ENCODE measurements at places on chromosomes 2 and 18.

DNA sequence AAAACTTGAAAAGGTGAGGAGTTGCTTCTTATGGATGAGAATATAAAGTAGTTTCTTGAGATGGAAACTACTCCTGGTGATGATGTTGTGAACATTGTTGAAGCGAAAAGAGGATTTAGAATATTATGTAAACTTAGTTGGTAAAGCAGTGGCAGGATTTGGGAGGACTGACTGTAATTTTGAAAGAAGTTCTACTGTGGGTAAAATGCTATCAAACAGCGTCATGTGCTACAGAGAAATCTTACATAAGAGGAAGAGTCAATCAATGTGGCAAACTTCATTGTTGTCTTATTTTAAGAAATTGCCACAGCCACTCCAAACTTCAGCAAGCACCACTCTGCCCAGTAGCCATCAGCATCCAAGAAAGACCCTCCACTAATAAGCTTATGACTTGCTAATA lies 112.9 kb upstream of the ZEB2 start:
- DNase-seq: no peak

DNA sequence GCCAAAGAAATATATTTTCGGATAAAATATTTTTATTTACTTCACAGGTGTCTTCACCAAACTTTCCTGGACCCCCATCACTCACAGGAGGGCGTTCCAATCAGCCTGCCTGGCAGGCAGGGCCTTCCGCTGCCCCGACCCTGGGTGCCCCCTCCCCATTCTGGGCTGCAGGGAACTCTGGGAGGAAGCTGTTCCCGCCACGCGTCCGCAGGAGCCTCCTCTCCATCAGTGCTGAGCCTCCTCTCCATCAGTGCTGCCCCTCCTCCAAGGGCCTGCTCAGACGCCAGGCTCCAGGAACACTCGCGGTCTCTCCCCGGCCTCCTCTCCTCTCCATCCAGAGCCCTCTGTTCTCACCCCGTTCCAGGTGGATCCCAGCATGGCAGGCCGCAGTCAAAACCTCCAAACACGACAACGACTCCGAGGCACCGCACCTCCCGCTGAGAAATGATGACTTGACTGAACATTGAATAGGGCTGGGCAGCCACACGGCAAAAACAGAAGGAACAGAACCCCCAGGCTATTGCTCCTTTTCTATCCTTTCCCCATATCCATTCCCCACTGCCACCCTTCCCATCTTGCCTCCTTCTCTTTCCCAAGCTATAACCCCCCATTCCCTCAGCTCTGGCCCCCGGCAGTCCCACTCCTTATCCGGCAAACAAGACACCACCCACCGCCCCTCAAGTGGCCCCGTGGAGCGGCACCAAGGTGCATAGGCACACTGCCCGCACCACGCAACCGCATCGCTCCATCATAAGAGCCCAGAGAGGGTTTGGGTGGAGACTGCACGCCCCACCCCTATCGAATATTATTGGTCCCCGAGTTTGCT lies 268.6 kb upstream of the RAB6C start:
- no peak for DNase-seq

DNA sequence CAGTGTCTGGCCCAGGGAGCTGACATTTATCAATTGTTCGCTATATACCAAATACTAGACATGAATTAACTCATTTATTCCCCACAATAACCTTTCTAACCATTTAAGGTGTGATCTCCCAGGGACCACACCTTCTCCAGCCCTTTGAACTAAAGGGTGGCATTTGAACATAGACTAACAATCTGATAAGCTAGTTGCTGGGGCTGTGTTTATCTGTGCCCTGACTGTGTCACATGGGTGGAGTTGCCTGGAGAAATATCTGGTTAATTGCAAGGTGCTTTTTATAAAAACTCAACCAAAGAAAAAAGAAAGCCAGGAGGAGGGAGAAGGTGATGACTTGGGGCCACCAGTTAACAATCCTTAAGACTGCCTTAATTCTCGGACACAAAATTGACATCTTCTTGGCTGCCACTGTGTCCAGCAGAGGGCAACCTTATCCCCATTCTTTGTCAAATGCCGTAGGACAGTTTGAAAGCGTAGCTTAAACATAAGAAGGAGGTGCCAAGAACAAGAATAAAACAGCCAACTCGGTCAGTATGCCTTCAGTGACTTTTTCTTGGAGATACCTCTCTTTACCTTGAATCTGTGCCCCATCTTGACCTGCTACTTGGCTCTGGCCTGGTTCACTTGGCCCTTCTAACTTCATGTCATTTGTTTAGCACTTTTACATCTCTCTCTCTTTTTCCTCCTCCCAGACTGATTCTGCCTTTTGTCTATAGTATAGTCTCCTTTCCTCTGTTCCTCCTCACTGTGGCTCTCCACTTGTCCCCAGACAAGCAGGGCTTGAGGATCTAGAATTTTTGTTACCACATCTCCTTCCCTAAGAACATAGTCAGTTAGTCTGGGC lies 183.4 kb downstream of the MYO3B start:
- peak; percentile 69 for DNase-seq

GRCh38 chr2:236661061-236661761 lies 91.6 kb downstream of the ACKR3 start:
- DNase-seq: no peak
